ENCODE measurements at places on chromosomes 4 and X.

GRCh38 chr4:176499518-176499917 is 179.8 kb downstream of the SPCS3 start:
- DNase-seq: no peak

- no peak for DNase-seq
Observed at GRCh38 chrX:118615141-118615540, 112.3 kb upstream of the IL13RA1 start.

- no peak for DNase-seq
Observed at GRCh38 chr4:30696191-30696590, 24.0 kb upstream of the PCDH7 start.

GRCh38 chr4:110798687-110799086 is 175.8 kb upstream of the PITX2 start:
- no peak for DNase-seq

GRCh38 chr4:109981936-109982335 is 69.3 kb downstream of the EGF start:
- no peak for DNase-seq

GRCh38 chr4:79650217-79650616 is 242.2 kb upstream of the GK2 start:
- no peak for DNase-seq
